ENCODE measurements at places on chromosomes 5 and 9.

DNA sequence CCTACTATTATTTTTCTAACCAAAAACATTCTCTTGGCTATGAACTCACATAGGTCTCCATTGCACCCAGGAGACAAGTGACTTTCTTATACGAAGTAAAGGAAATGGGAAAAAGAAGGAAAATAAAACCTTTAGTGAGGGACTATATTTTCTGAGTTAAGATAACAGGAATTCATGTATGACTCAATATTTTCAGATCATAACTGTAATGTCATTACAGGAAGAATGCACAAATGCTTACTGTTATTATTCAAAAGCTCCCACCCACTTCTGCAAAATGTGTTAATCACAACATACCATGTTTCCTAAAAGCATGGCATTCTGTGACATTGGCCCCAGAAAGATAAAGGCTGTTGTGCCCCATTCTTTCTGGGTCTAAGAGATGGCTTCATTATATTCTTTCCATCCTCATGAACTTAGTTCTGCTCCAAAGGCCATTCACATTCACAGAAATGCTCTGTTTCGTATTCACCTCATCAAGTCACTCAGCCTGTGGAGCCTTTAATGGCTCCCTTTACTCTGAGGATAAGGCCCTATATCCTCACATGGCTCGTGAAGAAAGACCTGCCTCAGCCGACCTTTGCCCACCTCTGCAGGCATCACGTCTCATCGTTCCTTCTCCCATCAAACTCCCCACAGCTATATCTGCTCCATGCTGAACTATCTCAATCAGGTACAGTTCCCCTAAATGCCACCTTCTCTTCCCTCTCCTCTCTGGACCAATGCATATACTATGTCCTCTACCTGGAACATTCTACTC is 77.0 kb downstream of the ABCA1 start:
- DNase-seq: peak; percentile 15

DNA sequence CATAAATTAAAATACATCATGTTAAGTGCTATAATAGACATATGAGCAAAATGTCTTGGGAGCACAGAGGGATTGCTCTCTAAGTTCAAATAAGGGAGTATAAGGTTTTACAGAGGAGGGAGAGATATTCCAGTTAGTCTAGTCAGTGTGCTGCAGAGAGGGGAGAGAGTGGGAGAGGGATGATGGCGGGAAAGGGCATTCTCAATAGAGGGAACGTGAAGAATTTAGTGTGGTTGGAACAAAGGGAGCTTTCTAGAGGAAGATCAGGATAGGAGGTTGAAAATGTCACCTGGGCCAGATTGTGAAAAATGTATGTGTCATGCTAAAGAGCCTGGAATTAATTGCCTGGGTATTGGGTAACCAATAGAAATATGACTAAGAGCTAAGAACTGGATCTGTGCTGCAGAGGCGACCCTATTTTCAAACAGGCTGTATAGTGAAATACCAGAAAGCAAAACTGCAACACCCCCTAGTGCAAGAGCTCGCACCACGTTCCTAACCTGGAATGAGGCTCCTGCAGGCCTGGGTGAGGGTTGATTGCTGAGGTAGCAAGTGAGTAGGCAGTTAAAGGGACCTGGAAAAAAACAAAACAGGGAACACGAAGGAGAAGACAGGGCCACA is 791.8 kb upstream of the C9orf72 start:
- peak; percentile 84 for DNase-seq

- DNase-seq: no peak
Measured at GRCh38 chr5:23579566-23579965, 72.2 kb downstream of the PRDM9 start.

- no peak for DNase-seq
Measured at GRCh38 chr5:110908848-110909247, 162.7 kb upstream of the TSLP start.

DNA sequence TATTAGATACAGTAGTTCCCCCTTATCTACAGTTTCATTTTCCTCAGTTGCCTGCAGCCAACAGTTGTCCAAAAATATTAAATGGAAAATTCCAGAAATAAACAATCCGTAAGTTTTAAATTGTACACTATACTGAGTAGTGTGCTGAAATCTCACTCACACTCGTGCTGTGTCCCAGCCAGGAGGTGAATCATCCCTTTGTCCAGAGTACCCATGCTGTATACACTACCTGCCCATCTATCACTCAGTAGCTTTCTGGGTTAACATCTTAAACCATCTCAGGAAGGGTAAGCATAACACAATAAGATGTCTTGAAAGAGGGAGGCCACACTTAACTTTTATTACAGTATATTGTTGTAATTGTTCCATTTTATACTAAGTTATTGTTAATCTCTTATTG is 31.7 kb upstream of the DNAH5 start:
- no peak for DNase-seq

GRCh38 chr5:109192027-109192426 is 217.7 kb downstream of the PJA2 start:
- DNase-seq: no peak

- no peak for DNase-seq
Measured at GRCh38 chr9:21993893-21994555, at the start of gene CDKN2A. CDKN2A (minus strand) TSS chr9:21994392.

- no peak for DNase-seq
Measured at GRCh38 chr5:140381972-140382371, 19.7 kb upstream of the ANKHD1 start.

GRCh38 chr9:120841930-120842684 is 615 bp downstream of the PSMD5 start:
- no peak for DNase-seq

All from fibroblast of skin of abdomen (primary cell).